Left ventricle myocardium superior (tissue), 1 donor: ENCODE measurements at places on chromosomes 7 and 10. TPM values are rescaled to one million over a fixed set of nuclear protein-coding genes. Genes with fewer than 3 reads are reported as not detected.

TMEM196 gene
- not detected for total RNA-seq

PRKAG2 gene
- 113 TPM for total RNA-seq

DNA sequence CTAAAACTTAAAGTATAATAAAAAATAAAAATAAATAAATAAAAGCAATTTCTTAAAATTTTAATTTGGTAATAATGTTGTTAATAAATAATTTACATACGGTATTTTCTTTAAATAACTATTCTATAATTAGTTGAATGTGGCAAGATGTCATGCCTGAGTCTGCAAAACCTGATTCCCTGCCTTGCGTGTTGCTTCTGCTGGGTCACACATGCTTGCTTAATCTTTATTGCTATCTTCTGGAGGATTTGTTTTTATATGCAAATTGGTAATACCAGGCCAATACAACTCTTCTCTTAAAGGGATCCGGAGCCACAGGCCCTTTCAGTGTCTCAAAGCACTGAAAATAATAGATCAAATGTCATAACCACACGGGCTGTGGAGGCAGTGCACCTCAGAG, 59.4 kb upstream of the ABCB5 start:
- DNase-seq: no peak

GRCh38 chr10:126256864-126257263, 131.4 kb downstream of the ADAM12 start:
- DNase-seq: no peak

GRCh38 chr10:15245530-15245929, 77.0 kb upstream of the NMT2 start:
- DNase-seq: no peak

DNA sequence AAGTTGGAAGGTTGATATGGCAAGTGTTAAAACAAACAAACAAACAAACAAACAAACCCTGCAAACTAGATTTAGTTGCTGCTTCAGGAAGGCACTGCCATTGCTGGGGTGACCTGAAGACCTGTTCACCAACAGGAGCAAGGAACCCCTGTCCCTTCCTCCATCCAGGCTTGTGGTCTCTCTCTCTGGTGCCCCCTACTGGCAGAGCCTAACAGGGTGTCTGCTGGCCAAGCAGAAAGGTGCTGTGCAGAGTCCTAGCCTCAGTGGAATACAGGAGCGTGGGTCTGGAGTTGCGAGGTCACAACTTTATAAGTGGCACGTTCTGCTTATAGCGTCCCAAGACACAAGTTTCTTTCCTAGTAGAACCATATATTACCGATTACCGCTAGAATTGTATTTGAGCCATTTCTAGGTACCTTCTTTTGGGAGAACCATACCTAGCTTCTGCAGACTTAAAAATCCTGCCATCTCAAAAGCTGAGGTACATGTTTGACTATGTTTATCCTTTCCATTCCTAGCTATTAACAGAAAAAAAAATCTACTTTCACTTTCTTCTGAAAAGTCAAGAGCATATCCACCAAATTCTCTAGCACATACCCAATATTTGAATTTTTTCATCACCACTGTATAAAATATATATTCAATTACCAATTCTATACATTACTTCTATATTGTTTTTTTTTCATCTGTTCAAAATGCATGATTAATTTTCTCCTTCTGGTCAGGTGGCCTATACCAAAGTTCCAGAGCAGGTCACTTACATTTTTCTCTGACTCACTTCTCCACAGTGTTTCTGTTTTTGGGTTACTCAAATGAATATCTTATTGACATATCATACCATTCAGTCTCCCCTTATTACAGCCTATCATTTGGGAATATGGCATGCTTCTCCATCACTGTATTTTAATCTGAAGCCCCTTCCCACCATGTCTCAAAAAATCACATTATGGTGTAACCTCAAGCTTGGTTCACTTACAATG, 29.1 kb upstream of the CALD1 start:
- no peak for DNase-seq

- no peak for DNase-seq
Observed at GRCh38 chr10:122949296-122949695, 4.7 kb downstream of the C10orf88 start.

DNA sequence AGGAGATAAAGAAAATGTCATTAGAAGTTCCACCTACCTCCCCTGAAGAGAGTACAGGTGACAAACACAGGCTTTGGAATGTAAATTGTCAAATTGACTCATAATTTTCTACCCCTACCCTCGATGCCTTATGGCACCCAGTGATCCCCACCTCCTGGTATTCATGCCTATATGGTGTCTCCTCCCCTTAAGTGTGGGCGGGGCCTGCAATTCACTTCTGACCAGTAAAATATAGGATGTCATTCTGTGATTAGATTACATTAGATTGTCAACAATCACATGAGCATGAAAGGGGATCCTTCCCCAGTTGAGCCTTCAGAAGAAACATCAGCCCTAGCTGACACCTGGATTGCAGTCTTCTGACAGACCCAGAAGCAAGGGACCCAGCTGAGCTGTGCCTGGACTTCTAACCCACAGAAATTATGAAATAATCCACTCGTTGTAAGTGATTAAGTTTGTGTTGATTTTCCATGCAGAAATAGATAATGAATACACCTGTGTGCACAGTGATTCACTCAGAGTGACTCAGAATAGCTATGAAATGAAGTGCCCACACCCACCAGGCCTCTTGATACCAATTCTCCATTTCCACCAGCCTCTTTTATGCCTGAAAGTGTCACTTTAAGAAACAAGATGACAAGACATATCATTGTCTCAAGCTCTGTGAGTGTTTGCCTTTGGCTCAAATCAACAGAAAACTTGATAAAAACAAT, 8.5 kb upstream of the SLC39A12 start:
- DNase-seq: no peak
